Urothelium cell line (cell line): ENCODE measurements at places on chromosomes 7 and 10.

GRCh38 chr7:77679608-77680007 is 16.7 kb upstream of the RSBN1L start:
- no peak for DNase-seq

DNA sequence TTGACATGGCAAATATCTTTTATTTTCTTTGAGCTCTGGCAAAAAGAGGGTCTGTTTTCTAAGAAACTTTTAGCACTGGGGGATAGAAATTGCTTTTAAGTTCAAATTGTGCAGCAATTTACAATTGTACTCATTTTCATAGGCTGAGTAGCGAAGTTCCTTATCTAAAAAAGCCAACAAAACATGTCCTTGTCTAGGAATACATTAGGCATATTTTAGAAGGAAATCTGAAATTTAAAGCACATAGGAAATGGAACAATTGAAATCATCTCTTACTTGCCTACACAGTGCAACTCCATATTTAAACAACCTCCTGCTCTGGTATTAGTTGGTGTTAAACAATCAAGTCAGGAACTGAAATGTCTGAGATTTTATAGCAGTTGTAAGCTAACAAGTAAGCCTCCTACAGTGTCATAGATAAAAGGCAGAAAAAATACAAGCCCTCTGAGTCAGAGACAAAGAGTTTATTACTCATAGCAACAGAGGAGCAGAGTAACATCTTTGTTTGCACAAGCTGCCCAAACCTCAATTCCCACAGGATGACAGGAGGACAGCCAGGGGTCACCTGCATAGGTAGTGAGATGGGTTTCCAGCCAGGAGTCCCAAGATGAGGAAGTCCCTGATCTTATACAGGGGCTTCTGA is 280.2 kb upstream of the HGF start:
- DNase-seq, result peak; percentile 88

DNA sequence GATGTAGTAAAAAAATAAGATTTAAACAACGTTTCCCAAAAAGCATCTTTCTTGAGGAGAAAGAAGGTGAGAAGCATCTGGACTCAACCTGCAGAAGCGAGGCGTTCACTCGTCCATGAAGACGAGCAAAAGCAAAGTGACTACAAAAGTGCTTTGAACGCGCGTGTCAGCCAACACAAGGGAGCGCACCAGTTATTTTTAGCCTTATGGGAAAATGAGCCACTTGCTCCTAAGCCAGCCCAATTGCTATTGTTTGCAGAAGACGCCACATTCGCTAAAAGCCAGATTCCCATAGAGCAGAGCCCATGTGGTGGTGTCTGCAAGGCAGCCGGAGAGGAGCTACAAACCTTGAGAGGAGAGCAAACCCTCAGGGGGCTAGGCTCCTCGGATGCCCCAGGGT is 122.5 kb downstream of the FAM53B start:
- no peak for DNase-seq

DNA sequence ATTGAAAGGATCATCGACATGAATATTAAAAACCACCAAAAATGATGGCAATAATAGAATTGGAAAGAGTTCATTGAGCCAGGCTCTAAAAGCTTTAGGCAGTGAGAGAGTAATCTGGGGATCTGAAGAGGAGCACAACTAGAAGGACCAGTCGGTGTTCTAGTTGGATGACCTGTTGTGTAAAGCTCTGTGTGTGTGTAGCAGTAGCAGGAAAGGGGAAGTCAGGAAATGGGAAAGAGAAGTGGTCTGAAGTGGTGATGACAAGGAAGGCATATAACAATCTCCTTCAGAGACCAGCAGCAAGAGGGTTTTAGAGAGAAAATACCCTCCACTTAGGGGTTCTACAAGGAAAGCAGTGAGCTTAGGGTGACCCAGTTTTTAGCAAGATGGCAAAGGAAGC is 539.2 kb downstream of the HTR7 start:
- DNase-seq, result no peak

DNA sequence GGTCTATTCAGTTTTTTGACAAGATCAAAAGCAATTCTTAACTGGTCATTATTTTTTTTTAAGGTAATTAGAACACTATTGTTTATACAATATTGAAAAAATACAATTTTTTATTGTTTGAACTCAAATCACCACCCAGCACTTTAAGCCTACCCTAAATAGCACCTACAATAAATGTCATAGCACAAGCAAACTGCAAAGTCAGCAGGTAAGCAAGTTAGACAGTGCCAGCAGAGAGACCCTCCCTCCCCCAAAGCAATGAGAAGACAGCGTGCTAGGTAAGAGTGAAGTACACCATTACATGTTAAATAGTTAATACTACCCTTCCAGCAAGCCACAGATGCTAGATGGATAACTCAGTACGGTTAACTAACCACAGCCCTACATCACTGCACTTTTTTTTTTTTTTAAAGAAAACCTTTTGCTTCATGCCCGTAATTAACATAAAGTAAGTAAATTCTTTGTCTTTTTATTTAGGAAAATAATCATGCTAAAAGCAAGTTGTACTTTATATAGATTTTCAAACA is 120.0 kb downstream of the UBE2H start:
- DNase-seq, result no peak

DNA sequence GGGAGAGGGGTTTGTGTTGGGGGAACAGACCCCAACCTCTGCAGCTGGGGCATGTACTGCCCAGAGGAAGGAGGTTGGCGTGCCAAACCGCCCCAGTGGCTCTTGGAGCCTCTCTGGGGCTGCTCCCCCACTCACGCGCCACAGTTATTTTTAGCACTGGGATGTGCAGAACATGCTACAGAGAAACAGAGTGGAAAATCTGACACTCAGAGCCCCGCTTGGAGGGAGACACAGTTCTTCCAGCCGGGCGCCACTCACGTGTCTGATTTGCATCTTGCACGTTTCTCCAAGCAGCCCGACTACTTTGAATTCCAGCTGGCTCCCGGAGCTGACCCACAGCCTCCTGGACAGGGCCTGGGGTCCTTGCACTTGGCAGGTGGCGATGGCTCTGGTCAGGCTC is 182.0 kb downstream of the RPS24 start:
- DNase-seq, result no peak

- DNase-seq, result no peak
These were observed 81.8 kb downstream of the COL13A1 start for GRCh38 chr10:69883310-69884023.

GRCh38 chr7:46448478-46448877 is 527.4 kb upstream of the IGFBP3 start:
- no peak for DNase-seq

GRCh38 chr10:109998513-109998912 is 9.3 kb upstream of the ADD3 start:
- no peak for DNase-seq

DNA sequence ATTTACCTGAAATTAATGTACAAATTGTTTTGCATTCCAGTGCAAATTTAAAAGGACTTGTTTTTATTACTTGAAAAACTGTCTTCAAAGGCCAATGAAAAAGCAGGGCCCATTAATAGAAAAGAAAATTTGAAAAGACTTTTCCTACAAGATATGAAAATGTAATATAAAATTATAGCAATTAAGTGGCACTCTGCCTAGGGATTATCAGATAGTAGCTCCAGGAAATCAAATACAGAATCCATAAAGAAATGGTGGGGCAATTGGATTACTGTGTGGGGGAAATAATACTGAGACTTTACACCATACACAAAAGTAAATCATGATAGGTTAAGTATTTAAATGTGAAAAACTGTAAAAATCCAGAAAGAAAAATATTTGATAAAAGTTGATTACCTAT is 89.7 kb downstream of the GLCCI1 start:
- no peak for DNase-seq

DNA sequence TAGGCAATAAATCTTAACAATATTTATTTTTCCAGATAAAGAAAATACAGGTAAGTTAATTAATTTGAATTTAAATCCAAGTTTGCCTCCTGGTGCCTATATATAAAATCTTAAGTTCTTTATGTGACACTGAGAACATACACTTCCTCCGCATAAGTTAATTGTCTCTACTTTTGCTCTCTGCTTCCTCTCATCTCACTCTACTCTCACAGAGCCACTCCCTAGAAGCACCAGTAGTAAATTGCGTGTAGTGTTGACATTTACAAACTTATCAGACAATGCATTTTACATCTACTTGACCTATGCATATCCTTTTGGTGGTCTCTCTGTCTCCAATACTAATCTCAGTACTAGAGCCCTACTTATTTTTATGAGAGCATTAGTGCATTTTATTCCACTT is 144.5 kb downstream of the ETV1 start:
- no peak for DNase-seq

GRCh38 chr10:129871966-129872365 is 92.1 kb downstream of the EBF3 start:
- DNase-seq, result no peak

- DNase-seq, result no peak
These were observed 153.6 kb downstream of the ARHGAP21 start for GRCh38 chr10:24569828-24570657.

DNA sequence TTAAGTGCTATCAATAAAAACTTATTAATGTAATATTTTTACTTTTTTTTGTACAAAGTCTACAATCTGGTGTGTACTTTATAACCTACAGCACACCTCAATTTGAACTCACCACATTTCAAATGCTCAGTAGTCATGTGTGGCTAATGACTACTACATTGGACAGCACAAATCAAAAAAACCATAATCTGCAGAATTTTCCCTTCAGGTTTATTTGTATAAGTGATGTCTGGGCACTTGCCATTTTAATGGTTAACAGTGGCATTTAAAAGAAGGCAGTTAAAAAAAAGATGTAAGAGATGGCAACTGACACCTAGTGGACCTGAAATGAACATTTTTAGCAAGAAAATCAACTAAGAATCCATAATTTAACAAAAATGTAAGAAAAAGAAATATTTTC is 124.6 kb upstream of the NRBF2 start:
- DNase-seq, result no peak

DNA sequence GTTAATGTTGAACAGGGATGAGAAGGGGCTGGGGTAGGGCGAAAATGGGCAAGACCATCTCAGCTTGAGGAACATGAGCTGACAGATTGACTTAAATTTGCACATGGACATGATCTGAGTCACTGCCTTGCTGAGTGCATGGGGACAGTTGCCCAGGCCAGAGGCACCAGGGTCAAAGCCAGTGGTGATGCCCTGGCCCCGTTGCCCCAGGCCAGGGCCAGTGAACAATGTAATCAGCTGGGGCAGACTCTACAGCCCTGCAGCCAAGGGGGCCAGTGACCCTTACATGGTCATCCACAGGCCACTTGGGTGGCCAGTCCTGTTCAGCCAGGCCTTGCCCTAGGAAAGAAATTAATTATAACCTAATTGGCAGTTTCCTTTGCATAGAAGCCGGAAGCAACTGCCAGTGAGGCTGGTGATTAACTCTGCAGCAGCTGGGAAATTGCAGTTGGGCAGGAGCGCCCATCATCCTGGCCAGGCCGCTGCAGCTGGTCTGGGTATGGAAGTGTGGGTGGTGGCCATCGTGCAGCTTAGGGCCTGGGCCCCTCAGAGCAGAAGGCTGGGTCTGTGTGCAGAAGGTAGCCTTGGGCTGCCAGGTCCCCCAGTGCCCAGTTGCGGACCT is 9.6 kb downstream of the RET start:
- DNase-seq, result no peak

DNA sequence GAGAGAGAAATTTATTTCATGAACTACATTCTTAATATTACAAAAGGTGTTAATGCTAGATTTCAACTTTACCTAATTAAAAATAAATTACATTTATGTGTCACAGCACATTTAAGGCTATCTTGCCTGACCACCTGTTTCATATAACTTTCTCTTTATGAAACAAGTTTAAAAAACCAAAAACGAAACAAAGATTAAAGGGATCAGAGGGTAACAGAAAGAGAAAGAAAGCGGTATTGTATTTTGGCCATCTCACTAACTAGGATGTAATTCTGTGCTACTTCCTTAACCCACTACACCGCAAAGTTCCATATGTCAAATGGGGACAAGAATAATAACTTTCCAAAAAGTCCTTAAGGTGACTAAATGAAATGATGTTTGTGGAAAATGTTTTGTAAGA is 6.3 kb upstream of the RHOBTB1 start:
- no peak for DNase-seq

- no peak for DNase-seq
These were observed 76.0 kb downstream of the TYW1B start for GRCh38 chr7:72751978-72752377.

DNA sequence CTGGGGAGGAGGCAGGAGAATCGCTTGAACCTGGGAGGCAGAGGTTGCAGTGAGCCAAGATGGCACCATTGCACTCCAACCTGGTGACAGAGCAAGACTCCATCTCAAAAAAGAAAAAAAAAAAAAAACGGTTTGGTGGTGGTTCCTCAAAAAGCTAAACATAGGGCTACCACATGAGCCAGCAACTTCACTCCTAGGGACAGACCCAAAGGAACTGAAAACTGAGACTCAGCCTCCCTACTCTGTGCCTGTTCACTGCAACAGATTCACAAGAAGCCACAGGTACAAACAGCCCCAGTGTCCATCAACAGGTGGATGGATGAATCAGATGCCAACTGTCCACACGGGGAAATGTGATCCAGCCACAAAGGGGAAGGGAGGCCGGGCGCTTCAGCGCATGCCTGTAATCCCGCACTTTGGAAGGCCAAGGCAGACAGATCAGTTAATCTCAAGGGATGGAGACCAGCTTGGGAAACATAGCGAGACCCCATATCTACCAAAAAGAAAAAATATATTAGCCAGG is 79.1 kb upstream of the TNRC18 start:
- no peak for DNase-seq

- DNase-seq, result no peak
These were observed 2.0 kb downstream of the PAOX start for GRCh38 chr10:133381036-133381435.

- DNase-seq, result no peak
These were observed 192.5 kb upstream of the NPVF start for GRCh38 chr7:25420771-25421170.

DNA sequence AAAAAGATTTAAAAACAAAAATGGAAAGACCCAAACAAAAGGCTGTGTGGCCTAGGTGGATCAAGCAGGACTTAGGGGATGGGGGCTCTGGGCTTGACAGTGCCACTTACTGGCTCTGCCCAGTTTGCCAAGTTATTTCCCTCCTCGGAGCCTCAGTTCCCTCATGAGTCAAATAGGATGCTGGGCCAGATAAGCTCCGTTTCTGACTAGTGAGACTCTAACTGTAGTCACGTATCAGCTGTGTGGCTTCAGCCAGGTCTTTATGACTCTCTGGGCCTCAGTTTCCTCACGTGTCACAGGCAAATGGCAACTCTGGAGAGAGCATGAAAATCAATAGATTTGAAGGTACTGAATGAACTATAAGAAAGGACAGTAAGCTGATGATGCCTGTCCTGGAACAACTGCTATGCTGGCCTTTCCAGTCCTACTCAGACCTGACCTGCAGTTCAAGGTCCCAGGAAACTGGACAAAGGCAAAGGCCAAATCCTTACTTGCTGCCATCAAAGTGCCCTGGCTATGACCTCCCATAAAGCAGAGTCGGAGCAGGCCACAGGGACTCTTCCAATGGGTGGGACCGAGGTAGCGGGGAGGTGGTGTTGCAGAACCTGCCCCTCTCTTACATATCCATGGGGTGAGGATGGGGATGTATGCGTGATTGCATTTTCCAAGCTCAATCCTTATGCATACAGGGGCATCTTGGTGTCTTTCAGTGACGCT is 27.0 kb downstream of the FAM53B start:
- no peak for DNase-seq
